ENCODE measurements at places on chromosomes 2 and 18.
A peak's percentile ranks its signal among the peaks of the same experiment; 100 is the strongest.

- no peak for DNase-seq
Measured at GRCh38 chr18:34647251-34647650, 62.8 kb upstream of the DTNA start.

DNA sequence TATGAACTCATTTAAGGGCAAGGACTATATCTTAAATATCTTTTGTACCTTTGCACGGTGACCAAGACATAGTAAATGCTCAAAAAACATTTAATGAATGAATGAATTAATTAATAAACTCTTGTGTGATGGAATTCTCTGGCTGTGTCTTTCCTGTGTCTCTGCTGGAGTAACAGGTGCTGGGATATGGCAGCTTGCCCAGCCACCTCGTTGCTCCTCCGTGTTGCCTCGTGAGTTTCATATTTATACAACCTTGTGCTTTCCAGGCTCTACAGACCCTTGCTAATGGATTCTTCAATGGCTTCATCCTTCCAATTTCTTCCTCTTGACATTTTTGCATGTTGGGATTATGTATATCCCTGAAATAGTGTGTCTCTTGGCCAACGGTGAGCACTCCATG, 30.4 kb downstream of the CTAGE1 start:
- no peak for DNase-seq

- no peak for DNase-seq
Measured at GRCh38 chr2:118094503-118094902, 6.2 kb downstream of the INSIG2 start.

DNA sequence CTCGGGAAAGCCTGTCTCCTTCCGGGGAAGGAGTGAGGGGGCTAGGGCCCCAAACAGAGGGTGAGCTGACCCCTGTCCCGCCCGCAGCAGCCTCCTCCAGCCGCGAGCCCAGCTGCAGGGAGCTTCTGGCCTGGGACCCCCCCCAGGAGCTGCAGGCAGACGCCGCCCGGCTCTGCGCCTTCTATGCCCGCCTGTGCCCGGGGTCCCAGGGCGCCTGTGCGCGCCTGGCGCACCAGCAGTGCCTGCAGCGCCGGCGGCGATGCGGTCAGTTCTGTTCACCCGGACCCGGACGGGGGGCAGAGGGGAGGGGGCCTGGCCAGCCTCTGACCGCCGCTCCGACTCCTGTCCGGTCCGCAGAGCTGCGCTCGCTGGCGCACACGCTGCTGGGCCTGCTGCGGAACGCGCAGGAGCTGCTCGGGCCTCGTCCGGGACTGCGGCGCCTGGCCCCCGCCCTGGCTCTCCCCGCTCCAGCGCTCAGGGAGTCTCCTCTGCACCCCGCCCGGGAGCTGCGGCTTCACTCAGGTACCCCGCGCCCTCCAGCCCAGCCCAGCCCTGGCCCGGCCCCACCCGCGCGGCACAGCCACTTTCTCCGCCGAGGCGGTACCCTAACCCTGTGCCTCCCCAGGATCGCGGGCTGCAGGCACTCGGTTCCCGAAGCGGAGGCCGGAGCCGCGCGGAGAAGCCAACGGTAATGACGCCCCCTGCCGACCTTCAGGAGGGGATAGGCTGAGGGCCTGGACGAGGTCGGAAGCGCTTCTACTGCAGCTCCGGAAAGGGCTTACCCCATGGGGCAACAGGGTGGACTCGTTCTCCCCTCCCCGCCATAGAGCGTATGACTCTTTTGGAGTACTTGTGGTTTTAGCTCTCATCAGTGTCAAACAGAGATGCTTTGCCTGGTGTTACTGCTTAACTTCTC, 2.0 kb upstream of the CHRND start:
- peak; percentile 14 for DNase-seq

- DNase-seq: peak; percentile 61
Measured at GRCh38 chr2:156935616-156936015, 321.9 kb upstream of the GALNT5 start.

- no peak for DNase-seq
Measured at GRCh38 chr2:142139384-142139783, 8.6 kb upstream of the LRP1B start.

- DNase-seq: no peak
Measured at GRCh38 chr18:45100321-45101105, 419.8 kb downstream of the SETBP1 start.

DNA sequence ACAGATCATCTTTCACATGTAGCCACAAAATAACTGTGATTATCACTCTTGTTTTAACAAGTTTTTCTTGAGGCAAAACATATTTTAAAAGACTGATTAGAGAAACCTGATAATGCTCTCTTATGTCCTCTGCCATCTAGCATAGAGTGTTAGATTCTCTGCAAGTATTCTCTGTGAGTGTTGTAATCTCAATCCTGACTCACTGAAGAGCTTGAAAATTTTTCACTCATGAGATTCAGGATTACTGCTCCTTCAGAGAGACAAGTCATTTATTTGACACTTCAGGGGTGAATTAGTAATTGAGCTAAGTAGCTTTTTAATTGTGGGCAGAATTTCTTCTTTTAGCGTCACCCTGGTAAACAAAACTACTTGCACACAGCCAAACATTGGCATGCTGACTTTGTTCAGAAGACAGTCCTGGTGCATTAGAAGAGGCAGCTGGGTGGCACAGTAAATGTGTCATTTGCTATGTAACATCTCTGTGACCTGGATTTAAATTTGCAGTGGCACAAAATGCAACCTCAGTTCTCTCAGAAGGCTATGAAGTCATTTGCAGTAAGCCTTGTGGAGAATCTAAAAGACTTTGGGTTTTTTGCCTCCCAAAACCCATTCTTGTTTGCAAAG, 172.9 kb downstream of the LRP1B start:
- DNase-seq: no peak

GRCh38 chr2:135563793-135564192, 32.5 kb downstream of the R3HDM1 start:
- DNase-seq: peak; percentile 14

DNA sequence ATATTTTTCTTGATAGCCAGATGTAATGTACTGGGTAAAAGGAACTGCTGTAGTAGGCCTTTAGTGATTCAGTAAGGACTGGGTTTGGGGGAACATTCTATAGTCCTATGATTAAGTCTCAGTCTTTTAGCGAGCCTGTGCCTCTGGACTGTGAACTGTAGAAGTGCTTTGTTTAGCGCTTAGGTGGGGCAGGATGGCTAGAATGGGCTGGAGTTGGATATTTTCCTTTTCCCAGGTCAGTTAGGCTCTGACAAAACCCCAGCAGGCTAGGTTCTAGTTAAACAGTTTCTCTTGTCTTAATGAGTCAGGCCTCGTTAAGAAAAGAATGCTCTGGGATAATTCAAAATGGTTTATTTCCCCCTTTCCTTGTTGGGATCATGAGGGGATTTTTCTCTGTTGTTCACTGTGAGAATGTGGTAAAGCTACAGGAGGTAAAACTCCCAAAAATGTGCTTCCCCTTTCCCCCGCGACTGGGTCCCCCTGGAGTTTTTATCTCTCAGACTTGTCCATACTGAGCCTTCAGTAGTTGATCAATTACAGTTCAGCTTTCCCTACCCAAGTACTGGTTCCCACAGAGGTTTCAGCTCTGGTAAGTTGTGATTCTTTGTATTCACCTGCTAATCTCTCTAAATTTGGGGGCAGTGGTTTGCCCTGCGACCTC, 31.5 kb downstream of the EHBP1 start:
- DNase-seq: no peak

- peak; percentile 45 for DNase-seq
Measured at GRCh38 chr2:42918041-42918440, 125.7 kb upstream of the HAAO start.

DNA sequence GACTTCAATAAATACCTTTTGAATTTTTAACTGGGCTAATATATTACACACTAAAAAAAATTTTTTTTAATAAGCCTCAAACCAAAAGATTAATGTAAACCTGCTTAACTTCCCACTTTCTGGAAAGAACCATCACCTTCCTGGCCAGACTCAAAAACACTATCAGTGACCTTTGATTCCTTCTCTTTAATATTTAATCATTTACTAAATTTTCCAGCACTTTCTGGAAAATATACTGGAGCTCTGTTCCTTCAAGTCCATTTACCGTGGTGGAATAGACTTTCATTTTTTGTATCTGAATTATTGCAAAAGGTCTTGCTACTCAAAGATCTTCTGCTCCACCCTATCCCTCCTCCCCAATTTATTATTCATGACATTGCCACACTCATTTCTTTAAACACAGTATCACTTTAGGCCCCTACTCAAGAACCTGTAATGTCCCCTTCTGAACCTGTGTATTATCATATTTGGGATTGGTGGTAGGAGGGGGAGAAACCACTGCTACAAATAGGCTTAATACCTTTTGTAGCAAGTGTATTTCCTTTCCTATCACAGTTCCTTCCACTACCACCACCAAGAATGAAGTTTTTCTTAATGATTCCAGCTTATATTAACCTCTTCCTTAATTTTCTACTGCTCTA, 7.4 kb downstream of the PPP4R3B start:
- no peak for DNase-seq

DNA sequence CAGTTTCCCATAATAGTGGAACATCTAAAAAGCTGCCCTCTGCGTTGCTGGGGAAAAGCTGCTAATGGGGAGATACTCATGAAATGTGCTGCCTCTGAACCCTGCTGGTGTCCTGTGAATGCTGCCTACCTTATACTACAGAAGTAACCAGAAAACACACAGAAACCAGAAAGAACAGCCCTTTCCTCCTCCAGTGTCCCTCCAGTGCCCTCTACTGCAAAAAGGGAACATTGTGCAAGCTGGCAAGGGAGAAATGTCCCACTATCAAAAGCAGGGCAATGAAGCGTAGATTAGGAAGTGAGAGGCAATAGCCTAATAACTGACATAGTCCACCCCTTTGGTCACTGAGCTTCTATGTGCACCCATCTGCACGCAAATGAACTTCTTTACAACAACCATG, 162.7 kb upstream of the ETAA1 start:
- DNase-seq: peak; percentile 32

GRCh38 chr18:49457616-49458015, 2.8 kb downstream of the DYM start:
- DNase-seq: no peak

- no peak for DNase-seq
Measured at GRCh38 chr2:120204022-120204405, 19.2 kb downstream of the TMEM185B start.

DNA sequence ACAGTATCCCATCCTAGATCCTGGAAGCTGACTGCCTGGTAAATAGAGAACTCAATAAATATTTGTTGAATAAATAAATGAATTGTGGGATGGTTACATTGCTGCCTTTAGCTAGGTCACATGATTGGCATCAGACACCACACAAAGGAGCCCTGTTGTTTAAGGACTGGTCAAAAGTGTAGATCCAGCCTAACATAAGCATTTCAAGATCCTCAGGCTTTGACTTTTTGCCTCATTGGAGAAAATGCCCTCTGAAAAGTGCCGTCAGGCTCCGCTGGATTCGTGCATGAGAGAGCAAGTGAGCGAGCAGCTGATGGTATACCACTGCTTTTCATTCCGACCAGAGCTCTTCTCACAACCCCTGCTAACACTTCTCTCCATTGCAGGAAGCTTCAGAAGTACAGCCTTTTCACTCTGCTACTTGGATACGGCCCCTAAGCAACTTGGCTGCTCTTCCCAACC, 1.3 kb upstream of the ZNF24 start:
- peak; percentile 35 for DNase-seq

DNA sequence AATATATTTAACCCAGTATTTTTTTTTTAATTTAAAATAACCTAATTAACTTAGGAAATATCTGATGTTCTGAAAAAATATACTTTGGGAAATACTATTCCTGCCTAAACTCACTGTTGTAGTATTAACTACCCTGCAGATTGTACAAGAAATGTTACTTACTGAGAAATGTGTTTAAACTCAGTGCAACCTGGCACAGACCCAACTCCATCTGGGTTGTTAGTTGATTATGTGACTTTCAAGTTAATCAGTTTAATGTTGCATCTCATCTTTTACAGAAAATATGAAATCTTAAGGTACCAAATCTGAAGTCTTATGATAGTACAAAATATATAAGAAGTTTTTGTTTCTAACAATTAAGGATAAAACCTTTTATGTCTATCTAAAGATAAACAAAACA, 27.3 kb downstream of the VAPA start:
- DNase-seq: no peak

GRCh38 chr2:177747384-177747783, 325.2 kb downstream of the PDE11A start:
- DNase-seq: no peak

DNA sequence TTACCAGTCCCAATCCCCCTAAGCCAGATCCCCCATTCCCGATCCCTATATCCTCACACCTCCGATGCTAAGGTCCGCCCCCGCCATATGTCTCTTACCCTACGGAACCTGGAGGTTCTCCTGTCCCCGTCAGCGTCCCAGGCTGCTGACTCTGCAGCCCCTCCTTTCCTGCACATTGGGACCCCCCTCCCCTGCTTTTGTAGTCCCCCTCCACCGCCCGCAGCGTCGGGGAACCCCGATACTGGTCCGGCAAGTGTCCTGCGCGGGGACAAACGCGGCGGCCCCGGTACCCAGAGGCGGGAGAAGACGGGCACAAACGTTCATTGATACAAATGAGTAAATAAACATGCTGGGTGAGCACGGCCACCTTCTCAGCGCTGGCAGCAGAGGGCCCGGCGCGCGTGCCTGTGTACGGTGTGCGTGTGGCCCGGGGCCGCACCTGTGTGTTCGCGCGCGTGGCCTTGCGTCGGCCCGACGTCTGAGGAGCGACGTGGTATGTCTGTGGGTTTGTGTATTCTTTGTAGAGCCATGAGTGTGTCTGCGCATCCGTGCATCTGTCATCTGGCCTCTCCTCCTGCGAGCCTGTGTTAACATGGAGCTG, 2.0 kb upstream of the CYP26B1 start:
- no peak for DNase-seq

Data from Caki2 (cell line).